Stimulated activated CD4-positive, alpha-beta T cell treated with anti-CD3 and anti-CD28 coated beads, Interleukin-1b, Interleukin-23, amount 100 ng/mL, for 1 hour (primary cell): ENCODE measurements at places on chromosomes 5 and 9.

- DNase-seq, result no peak
Observed at GRCh38 chr9:38031594-38031993, 37.4 kb downstream of the SHB start.

- no peak for DNase-seq
Observed at GRCh38 chr9:97925497-97926334, 3.4 kb upstream of the TRMO start.

- peak; percentile 20 for DNase-seq
Observed at GRCh38 chr5:131164191-131165118, 601 bp downstream of the HINT1 start.

DNA sequence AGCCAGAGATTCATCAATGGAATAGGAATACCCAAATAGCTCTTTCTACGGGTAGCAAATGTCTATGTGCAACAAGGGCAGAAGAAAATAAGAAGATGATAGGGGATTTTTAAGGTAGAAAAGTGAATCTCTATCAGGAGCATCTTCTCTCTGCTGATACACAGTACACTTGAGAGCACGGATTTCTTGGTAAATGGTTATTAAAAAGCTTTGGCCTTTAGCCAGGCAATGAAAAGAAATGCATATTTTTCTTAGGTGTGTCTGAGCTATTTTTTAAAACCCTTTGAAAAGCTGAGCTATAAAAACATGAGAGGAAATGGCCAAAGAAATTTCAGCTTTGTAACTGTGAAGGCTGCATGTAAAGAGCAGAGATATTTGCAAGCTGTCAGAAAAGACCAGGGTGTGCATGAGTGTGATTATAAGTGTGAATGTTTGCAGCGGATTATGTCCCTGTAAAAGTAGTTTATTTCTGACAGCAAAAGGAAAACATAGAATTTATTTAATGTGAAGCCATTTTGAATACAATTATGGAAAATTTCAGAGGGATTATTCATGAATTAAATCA lies 487.1 kb upstream of the PIK3R1 start:
- no peak for DNase-seq

- DNase-seq, result no peak
Observed at GRCh38 chr5:102916109-102916508, 161.0 kb downstream of the PAM start.

DNA sequence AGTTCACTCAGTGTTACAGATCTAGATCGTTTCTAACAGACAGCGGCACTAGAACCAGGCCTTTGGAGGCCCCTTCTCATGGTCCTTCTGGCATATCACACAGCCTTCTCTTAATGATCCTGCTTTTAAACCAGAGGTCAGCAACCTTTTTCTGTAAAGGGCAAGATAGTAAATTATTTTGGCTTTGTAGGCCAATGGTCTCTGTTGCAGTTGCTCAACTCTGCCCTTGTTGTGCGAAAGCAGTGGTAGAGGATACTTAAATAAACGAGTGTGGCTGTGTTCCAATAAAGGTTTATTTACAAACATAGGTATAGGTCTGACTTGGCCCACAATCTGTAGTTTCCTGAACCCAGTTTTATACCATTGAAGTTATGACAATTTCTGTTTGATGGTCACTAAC lies 47.3 kb upstream of the CD180 start:
- no peak for DNase-seq

DNA sequence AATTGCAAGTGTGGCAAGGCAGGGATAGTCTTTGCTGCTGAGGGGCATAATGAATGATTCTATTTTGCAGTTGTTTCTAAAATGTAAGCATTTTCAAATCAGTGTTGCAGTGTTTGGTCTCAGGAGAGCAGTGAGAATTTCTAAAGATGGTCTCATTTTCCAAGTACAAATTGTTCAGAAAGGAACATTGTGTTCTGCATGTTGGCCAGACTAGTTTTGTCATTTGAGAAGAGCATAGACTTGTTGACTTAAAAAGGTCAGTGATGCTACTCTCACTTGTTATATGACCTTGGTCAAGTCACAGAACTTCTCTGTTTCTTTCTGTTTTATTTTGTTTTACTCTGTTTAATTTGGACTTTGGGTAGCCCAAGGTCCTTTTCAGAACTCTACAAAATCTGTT lies 344.6 kb downstream of the OSTF1 start:
- no peak for DNase-seq

GRCh38 chr5:79929095-79929494 lies 62.0 kb downstream of the MTX3 start:
- no peak for DNase-seq

DNA sequence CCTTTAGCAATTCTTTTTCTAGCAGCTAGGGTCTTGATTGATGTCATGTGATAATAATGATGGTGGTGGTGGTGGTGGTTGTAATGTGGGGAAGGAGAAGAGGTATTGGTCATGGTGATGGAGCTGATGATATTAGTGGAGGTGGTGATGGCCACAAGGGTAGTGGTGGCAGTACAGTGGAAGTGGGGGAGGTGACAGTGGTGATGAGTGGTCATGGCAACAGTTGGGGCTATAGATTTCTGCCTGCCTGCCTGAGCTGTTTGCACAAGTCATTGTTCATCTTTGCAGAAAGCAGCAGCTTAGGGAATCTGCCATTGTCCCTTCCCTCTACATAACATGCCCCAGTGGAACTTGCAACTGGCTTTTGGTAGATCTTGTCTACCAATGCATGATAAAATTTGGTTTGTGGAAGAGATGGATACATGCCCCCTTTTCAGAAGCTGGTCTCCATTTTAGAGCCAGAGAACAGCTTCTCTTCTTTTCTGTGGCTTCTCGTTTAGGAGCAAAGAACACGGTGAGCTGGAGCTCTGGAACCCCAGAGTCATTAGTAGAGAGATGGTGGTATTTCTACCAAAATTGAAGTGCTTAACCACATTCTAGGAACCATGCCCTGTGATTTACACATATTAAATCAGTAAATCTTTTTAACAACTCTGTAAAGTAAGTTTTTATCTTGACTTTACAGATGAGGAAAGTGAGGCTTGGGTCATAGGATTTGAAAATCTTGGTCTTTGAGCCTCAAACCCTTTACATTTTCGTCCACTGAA lies 100.3 kb downstream of the AOPEP start:
- no peak for DNase-seq

GRCh38 chr9:133690081-133690561 lies 48.0 kb downstream of the SARDH start:
- DNase-seq, result no peak

DNA sequence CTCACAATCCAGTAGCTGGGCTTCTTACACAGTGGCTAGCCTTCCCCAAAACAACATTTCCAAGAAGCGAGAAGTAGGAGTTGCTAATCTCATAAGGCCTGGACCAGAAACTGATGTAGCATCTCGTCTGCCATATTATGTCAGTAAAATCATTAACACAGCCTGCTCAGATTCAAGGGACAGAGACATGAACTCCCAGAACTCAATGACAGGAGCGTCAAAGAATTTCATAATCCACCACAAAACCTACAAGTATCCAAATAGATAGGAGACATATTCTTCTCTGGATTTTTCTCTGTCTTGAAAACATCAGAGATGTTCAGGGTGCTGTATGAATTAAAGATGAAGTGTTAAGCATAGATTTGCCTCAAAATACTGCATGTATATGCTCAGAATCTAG lies 457.6 kb upstream of the ACTBL2 start:
- DNase-seq, result no peak

DNA sequence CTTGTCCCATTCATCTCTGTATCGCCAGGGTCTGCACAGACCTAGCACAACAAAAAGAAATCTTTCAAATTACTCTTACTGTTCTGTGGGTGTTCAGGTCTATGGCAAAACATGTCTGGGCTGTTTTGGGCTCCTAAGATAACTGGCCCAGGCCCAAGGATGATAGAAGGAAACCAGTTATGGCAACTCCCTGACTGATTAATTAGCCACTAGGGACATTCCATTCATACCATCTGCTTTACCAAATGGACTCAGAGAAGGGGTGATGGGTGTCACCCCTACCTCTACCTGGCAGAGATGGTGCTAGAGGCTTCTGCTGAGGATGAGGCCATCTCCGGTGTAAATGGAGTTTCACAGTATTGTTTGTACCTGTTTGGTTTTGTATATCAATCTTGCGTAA lies 1.9 kb downstream of the SLC31A2 start:
- no peak for DNase-seq
